ENCODE measurements at places on chromosomes 2 and 18.

- DNase-seq = no peak
Measured at GRCh38 chr2:155223781-155224406, 525.4 kb downstream of the KCNJ3 start.

GRCh38 chr2:239299218-239299939 is 101.4 kb downstream of the HDAC4 start:
- DNase-seq = no peak

- DNase-seq = no peak
Measured at GRCh38 chr2:6784291-6784690, 81.4 kb downstream of the CMPK2 start.

DNA sequence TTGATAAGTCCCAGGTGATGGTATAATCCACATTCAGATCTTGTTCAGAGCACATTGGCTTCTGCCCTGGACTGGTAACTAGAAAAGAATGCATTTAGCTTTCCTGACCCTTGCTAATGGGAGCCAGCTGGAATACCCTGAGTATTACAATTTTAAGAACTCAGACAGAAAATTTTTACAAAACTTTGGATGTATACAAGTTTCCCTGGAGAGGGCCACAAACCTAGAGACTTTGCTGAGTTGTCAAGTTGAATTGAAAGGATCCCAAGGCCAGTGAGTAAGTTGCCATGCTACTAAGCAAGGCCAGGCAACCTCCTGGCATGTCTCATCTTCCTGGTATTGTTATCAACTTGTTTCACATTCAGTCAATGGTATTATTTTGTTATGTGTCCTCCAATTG is 20.0 kb upstream of the NABP1 start:
- DNase-seq = no peak

- no peak for DNase-seq
Measured at GRCh38 chr18:11272516-11272915, 123.1 kb upstream of the PIEZO2 start.

DNA sequence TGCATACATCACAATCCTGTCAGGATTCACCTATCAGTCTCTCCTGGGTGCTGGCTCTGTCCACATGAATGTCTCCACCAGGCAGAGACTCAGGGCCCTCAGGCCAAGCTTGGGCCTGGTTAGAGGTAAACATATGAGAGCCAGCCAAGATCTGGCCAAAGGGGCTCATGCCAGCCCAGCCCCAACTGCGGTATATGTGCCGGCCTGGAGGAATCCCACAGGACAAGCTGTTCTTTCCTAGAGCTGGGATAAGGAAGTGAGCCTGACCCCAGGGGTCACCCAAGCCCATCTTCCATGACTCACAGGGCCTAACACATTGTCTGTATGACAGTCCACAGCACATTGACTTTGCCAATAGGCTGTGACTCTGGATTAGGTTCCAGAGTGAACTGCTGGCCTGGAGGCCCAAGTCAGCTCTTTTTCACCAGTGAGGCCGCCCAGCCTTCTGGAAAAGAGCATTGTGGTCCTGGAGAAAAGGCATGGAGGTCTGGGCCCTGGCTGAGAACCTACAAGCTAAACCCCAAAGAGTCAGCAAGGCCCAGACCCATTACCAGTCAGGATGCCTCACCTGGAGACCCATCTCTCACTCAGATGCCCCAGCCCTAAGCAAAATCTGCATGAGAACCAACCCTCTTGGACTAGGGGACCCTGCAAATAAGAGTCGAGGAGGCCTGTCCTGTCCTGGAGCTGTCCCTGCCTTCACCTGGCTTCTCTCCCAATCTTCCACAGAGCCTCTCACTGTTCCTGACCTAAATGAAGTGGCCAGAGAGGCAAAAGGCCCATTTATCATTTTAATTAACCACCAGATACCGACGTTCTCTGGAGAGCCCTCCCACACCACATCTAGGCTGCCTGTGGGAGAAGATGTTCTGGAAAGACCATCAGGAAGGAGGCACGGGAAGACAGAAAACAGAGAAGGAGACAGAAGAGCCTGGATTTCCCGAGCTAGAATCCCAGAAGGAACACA is 120.9 kb upstream of the PKDCC start:
- DNase-seq = no peak

DNA sequence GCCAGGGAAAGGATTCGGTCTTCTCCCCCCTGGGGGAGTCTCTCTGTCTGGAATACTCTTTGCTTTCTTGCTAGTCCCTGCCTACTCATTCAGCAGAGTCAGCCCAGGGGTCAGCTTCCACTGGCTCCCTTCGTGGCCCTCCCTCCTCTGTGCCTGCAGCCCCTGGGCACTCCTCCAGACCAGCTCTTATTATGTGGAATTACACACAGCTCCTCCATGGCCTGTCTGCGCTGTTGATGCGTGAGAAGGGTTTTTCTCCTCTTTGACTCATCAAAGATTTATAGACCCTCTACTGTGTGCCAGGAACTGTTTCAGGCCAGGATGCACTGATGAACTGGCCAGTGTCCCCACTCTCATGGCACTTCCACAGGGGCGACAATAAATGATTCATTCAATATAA is 44.4 kb downstream of the ST8SIA5 start:
- no peak for DNase-seq

DNA sequence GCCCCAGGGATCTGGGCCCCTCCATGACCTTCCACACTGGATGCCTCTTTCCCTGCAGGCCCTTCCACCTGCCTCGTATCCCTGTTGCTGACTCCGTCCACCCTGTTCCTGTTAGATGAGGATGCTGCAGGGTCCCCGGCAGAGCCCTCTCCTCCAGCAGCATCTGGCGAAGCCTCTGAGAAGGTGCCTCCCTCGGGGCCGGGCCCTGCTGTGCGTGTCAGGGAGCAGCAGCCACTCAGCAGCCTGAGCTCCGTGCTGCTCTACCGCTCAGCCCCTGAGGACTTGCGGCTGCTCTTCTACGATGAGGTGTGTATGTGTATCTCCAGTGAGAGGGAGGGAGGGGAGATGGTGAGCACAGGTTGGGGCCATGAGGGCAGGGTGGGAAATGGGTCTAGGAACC is 12.4 kb upstream of the SLC4A3 start:
- no peak for DNase-seq

DNA sequence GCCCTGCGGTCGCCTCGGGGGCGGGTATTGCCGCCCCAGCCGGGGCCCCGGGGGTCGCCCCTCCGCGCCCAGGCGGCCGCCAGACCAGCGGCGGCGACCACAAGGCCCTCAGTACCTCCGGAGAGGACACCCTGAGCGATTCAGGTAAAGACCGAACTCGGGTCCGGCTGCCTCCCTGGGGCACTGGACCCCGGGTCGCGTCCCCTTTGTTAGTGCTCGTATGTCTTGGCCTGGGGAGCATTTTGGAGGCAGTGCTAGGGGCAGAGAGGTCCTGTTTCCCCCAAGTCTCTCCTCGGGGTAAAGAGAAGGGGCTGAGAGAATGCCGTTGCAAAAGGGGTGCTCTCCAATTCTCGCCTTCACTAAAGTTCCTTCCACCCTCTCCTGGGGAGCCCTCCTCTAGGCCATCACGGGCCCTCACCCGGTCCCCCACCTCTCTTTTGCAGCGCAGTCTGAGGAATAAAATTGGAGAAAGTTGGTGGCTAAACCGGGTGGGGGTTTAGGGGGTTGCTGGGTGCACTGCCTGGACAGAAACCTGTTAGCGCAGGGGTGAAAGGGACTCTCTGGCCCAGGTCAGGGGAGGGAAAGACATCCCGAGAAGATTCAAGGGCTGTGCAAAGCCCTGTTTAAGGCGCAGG is 2.5 kb downstream of the MYCN start:
- no peak for DNase-seq

DNA sequence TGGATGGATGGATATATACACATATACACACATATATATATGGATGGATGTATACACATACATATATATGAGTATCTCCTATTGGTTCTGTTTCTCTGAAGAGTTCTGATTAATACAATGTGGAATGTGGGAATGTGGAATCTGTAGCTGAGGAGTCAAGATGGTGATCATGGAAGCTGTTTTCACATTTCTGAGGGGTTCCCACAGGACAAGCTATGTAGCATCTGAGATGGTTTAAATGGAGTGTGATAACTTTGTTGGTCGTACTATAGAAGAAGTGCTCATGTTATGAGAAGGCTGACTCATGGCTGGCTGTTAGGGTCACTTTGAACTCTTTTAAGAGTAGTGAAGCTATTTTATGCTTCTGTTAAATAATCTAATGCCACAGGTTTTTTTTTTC is 279.7 kb downstream of the MEIS1 start:
- no peak for DNase-seq

DNA sequence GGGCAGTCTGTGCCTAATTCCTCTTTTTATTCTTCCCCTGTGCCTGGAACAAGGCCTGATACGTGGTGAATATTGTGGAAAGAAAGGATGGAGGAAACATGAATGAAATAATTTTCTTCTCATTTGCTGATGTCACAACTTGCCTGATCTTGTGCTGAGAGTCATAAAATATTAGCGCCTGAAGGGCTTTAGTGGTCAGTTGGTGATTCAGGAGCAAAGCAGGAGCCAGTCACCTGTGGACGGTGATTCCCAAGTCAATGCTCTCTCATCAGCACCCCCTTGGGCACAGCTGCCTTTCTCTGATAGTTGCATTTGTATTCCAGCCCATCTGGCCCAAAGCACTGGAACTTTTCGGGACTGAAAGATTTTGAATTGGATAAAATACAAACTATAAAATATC is 502.6 kb upstream of the RAB12 start:
- no peak for DNase-seq

DNA sequence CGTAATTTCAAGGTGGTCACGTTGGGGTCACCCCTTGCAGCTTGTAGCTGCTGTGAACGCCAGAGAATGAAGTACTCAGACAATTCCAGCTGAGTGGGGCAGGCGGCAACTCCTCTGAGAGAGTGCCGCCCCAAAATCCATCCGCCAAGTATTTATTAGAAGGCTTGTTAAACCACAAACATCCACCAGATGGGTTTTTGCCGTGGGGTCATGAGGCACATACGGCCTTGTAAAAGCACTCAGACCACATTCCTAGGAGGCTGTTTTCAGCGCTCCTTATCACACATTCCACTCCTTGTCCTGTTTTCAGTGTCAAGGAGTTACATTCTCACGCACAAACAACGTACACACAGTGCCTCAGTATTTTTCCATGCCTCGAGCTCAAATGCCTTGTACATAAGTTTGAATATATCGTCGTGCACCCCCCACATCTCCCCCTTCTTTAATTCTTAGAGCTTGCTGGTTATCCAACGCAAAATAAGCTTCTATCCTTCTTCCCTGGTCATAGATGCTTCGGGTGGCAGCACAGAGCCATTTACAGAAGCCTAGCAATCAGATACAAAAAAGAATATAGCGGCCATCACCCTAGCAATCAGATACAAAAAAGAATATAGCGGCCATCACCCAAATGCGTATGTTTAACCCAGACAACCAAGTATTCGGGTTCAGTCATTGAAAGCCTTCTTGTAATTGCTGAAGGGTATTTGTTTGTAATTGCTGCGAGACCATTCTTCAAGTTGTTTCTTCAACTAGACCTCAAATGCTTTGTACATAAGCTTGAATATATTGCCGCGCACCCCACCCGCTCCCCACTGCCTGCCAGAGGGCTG is 7.3 kb downstream of the ALPP start:
- no peak for DNase-seq

DNA sequence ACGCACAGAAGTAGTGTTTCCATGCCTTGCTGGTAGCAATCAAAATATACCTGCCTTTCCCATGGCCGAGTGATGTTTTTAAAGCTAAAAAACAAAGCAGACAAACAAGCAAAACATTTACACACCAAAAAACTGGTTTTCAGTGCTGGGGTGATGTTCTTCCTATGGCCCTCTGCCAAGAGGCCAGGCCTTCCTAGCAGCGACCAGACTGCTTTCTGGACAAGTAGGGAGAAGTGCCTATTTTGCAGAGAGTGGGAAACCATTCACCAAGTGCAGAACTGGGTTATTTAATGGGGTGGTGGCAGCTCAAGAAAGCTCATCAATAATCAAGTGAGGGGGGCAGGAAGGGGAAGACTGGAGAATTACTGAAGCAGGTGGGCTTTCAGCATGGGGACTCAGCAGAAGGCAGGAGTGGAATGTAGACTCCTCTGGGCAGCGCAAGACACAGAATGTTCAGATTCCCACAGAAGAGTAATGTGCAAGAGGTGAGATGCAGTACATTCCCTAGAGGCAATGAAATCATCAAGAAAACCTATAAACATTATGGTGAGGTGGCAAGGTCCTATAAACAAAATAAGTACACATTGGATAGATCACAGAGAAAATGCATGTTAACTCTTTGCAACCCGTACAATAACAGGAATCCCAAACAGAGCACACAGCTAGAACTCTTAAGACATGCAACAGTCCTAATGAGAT is 44.0 kb downstream of the CPO start:
- no peak for DNase-seq

GRCh38 chr2:24045511-24046508 is 1.4 kb downstream of the WDCP start:
- DNase-seq = no peak

DNA sequence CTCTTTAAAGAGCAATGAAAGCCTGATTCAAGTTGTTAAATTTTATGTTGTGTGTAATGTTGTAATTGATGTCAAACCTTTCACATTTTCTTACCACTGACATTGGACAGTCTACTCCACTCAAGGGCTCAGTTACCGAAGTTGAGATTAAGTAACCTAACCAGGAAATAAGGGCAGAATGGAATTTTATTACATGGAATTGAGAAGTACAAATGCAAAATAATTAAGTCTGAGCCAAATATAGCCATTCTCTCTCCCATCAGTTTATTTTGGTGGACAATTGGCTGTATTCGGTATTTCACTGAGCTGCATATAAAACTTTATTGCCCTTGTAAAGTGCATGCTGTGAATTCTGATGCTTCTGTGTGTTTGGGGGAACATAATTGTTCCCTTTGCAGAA is 231.5 kb downstream of the TTC32 start:
- DNase-seq = no peak

GRCh38 chr18:48613589-48614404 is 75.0 kb downstream of the CTIF start:
- DNase-seq = no peak

DNA sequence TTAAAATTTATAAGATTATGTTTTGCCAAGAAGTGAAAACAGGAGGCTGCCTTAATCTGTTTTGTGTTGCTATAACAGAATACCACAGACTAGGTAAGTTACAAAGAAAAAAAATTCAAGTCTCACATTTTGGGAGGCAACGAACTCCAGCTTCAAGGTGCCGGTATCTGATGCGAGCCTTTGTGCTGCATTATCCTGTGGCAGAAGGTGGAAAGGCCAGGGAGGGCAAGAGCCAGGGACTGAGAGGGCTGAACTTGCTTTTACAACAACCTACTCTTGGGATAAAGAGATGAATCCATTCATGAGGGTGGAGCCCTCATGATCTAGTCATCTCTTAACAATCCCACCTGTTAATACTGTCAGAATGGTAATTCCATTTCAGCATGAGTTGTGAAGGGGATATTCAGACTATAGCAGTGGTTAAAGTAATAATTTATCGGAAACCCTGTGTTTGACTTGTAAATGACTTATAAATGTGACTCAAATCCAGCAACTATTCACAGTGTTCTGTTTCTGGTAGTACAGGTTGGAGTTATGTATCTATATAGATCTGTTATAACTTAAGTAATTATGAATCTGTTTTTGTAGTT is 3.7 kb downstream of the MTX2 start:
- no peak for DNase-seq

- no peak for DNase-seq
Measured at GRCh38 chr18:14122097-14122496, 10.1 kb downstream of the ZNF519 start.

- DNase-seq = no peak
Measured at GRCh38 chr2:28754321-28754720, 2.7 kb downstream of the PPP1CB start.

GRCh38 chr2:238511614-238511950 is 84.9 kb downstream of the ASB1 start:
- no peak for DNase-seq

- no peak for DNase-seq
Measured at GRCh38 chr2:126942427-126943203, 43.9 kb downstream of the TEX51 start.

Data from CD8-positive, alpha-beta T cell (primary cell).